ENCODE measurements at places on chromosomes 1 and 21. TPM values are rescaled to one million over a fixed set of nuclear protein-coding genes. Genes with fewer than 3 reads are reported as not detected.

SPRR2G gene
- total RNA-seq = not detected

ADGRL4 gene
- total RNA-seq = not detected

CFAP74 gene
- not detected for total RNA-seq

IQCC gene
- total RNA-seq = 1.8 TPM

KIF21B gene
- 126 TPM for total RNA-seq

PRMT6 gene
- total RNA-seq = 6.4 TPM

Measured in natural killer cell (primary cell).